Stimulated activated CD4-positive, alpha-beta T cell treated with anti-CD3 and anti-CD28 coated beads, TNF-alpha, amount 100 ng/mL, for 24 hours (primary cell): ENCODE measurements at places on chromosomes 1 and 21.
A peak's percentile ranks its signal among the peaks of the same experiment; 100 is the strongest.

GRCh38 chr1:195745189-195746010 lies 862.8 kb downstream of the KCNT2 start:
- DNase-seq, result no peak

- no peak for DNase-seq
These were observed 1.2 kb downstream of the PTPN14 start for GRCh38 chr1:214550013-214550856.

DNA sequence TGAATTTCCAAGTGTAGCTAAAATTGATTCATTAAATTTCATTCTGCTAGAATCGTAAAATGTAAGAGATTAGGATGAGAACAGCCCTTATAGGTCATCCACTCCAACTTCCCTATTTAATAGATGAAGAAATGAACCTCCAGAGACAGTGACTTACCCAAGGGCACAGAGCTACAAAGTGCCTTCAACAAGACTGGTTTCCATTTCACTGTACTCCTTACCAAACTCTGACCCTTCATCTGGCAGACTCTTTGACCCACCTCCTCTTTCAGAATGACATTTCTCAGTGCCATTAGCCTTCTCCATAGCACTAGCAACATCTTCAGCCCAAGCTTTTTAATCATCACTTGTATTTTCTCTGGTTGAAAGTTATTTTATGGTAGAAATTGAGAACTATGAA lies 161.3 kb downstream of the NEK7 start:
- DNase-seq, result no peak

GRCh38 chr1:170707959-170708655 lies 44.2 kb downstream of the PRRX1 start:
- DNase-seq, result no peak

GRCh38 chr1:37323486-37324377 lies 150.6 kb upstream of the ZC3H12A start:
- DNase-seq, result no peak

DNA sequence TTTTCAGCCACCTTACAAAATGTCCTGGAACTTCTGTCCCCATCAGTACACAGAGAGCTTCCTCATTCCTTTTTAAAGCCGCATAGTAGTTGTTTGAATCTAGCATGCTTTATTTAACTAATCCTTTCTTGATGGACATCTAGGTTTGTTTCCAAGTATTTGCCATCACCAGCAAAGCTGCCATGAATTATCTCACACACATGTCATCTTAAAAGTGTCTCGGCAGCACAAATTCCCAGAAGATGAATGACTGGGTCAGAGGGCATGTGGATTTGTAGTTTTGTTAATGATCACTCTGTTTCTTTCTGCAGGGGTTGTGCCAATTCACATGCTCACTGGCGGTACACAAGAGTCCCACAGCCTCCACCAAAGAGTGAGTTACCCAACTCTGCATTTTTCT lies 68.3 kb downstream of the CLIC6 start:
- no peak for DNase-seq

DNA sequence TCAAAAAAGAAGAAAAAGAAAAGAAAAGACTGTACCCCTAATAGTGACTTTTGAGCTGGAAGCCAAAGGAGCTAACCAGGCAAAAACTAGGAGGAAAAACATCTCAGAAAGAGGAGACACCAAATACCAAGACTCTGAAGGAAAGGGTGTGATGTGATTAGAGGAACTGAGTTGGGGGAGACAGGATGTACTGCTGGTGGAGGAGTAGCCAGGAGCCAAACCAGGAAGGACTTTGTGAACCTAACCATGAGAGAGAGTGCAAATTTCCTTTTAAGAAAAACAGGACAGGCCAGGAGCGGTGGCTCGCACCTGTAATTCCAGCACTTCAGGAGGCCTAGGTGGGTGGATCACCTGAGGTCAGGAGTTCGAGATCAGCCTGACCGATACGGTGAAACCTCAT lies 4.1 kb upstream of the RBP7 start:
- no peak for DNase-seq

- no peak for DNase-seq
These were observed 159.0 kb upstream of the COL6A1 start for GRCh38 chr21:45822429-45823099.

GRCh38 chr1:54874079-54874830 lies 12.7 kb downstream of the DHCR24 start:
- DNase-seq, result no peak

- DNase-seq, result no peak
These were observed 1.7 kb downstream of the PTPRU start for GRCh38 chr1:29237852-29238619.

DNA sequence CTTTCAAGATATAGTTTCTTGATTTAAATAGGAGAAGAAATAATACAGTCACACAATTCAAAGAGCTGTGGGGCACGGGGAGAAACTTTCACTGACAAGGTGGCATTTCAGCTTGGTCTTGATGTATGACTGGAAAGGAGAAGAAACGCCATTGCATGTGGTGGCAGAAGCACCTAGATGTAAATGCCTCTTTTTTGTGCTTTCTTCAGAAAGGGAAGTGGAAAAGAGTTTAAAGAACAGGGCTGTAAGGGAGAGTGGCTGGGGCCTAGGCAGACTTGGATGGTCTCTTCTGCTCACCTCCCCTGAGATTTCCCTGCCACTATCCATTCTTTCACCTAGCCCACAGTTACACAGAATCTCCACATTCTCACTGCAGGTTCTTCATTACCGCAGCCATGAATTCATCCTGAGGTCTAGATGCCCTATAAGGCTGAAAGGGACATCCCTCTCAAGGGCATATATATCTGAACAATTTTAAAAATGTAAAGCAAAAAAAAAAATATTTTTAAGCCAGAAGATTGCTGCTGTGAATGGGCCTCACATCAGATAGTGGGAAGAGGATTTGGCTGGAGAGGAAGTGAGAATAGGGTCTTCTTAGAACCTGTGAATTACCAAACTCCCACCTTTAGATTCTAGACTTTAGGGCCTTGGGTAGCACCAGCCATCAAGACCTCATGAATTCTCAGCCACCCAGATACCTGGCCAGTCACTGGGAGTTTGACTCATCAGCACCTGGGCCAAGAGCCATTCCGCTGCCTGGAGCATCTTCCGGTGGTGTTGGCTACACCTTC lies 23.4 kb downstream of the CACNA1E start:
- DNase-seq, result no peak

DNA sequence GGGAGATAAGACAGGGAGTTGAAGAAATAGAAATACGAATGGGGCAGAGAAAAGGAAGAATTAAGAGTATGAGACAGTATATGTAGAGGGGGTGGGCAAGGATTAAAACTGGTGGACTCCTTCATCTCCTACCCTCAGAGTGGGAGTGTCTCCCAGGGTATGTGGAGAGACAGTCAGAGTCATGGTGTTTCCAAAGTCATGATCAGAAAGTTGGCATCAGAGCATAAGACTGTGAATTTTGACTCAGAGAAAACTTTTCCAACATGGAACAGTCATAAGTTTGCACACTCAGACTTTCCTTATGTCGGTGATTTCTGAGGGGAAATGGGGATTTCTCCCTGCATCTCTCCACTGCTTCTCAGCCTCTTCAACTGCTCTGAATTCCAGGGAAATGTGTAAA lies 2.4 kb downstream of the CD84 start:
- no peak for DNase-seq

- peak; percentile 13 for DNase-seq
These were observed at the start of gene ITLN2 for GRCh38 chr1:160954158-160955104. ITLN2 (minus strand) TSS chr1:160954809; CDS start chr1:160954741, 68 bp downstream.

- DNase-seq, result no peak
These were observed 388.2 kb downstream of the USP25 start for GRCh38 chr21:16117851-16118590.

DNA sequence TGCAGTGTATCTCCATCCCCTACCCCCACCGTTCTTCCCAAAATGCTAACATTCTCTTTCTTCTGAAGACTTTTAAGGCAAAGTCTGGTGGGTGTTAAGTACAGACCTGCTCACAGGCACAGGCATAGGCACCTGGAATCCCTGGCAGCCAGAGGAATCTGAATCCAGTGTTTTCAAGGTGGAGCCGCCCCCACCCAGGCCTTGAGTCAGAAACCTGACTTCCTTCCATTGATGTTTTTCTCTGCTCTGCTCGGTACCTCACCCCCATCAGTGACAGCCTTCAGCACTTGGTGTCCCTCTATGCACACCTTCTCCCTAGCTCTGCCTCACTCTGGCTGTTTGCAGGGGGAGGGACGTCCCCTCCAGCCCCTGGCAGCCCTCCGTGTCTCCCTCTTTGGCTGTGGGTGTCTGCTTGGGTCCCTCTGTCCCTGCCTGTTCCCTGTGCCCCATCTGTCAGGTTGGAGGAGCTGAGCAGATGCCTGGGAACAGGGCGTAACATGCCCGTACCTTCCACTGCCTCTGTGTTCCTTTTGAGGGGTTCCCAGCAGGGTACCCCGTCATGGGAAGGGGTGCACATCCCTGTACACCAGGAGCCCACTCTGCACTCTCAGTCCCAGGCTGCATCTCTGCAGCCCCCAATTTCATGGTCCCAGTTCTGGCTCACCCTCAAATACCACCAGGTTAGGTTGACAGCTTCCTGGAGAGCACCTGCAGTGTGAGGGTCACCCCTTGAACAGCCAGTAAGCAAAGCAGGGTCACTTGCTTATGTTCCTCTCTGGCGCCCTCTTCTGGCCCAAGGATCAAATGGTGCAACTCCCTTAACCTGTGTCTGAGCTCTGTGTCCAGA lies 6.7 kb downstream of the NCDN start:
- DNase-seq, result peak; percentile 62

DNA sequence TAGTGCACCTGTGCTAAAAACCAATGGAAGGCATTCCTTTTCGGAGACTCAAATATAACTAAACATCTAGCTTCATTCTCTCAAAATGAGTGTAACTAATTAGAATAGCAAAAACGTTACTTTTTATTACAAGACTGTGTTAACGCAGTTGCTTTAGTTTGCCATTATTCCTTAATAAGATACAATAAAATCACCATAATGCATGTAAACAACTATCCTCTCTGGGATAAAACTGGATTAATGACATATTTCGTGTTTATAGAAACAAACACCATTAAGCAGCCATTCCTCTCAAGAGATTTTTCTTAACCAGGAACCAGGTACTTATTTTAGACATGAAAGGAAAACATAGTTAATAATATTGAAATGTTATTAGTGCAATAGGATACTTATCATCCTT lies 512.8 kb upstream of the B3GALT2 start:
- no peak for DNase-seq
